PC-9 (cell line): ENCODE measurements at places on chromosomes 2 and 18. TPM values are rescaled to one million over a fixed set of nuclear protein-coding genes. Genes with fewer than 3 reads are reported as not detected.
A peak's percentile ranks its signal among the peaks of the same experiment; 100 is the strongest.

- H3K27me3 ChIP-seq = no peaks in the 10 kb centered on the region
- H3K4me1 ChIP-seq = peaks cover 19% of the 10 kb centered on the region
- DNase-seq = no peak
- H3K36me3 ChIP-seq = 0 out of 2 replicates have a peak, but pooled peaks cover under 1% of the 10 kb centered on the region
Measured at GRCh38 chr2:113755835-113756354, 547 bp downstream of the SLC35F5 start.

GRCh38 chr18:65750389-65751154, at the start of gene CDH7:
TSS of gene CDH7 (plus strand) at chr18:65751012. CDS start at chr18:65762843, 11,831 bp downstream.
- H3K36me3 ChIP-seq = no peaks in the 10 kb centered on the region
- DNase-seq = no peak
- no peaks in the 10 kb centered on the region for H3K4me1 ChIP-seq
- H3K27ac ChIP-seq = no peak within 1 kb of the TSS

- H3K4me1 ChIP-seq = no peaks in the 10 kb centered on the region
- H3K36me3 ChIP-seq = no peaks in the 10 kb centered on the region
- no peaks in the 10 kb centered on the region for H3K27me3 ChIP-seq
- H3K27ac ChIP-seq = no peak overlapping the region
Measured at GRCh38 chr2:129087133-129087813, 768.6 kb upstream of the HS6ST1 start.

DNA sequence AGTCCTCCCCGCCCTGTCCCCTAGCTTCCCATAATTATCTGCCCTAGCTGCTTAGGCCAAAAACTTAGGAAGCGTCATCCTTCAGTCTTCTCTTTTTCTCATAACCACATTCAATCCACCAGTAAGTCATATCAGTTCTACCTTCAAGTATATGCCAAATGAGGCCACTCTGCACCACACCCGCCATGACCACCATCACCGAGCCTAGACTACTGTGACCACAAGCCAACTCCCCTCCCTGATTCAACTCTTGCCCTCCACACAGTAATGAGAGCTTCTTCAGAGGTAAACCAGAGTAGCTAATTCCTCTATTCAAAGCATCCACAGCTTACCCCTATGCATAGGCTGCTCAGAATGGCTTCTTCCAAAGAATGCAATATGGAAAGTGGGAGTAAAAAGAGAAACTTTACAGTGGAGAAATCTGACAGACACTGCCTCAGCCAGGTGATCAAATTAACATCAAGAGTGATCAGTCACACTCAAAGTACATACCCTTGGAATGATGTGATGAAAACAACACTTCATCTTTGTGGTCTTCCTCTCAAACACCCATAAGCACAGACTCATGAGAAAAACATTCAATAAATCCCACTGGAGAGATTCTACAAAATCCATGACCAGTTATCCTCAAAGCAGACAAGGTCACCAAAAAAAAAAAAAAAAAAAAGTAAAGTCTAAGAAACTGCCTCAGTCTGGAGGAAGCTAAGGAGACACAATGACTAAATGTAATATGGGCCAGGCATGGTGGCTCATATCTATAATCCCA, 17.7 kb downstream of the MBOAT2 start:
- H3K27ac ChIP-seq = no peak overlapping the region
- peaks cover 15% of the 10 kb centered on the region; the same call in 1 of the 2 replicates for H3K4me1 ChIP-seq
- no peaks in the 10 kb centered on the region for H3K27me3 ChIP-seq
- DNase-seq = no peak
- H3K36me3 ChIP-seq = no peaks in the 10 kb centered on the region

DNA sequence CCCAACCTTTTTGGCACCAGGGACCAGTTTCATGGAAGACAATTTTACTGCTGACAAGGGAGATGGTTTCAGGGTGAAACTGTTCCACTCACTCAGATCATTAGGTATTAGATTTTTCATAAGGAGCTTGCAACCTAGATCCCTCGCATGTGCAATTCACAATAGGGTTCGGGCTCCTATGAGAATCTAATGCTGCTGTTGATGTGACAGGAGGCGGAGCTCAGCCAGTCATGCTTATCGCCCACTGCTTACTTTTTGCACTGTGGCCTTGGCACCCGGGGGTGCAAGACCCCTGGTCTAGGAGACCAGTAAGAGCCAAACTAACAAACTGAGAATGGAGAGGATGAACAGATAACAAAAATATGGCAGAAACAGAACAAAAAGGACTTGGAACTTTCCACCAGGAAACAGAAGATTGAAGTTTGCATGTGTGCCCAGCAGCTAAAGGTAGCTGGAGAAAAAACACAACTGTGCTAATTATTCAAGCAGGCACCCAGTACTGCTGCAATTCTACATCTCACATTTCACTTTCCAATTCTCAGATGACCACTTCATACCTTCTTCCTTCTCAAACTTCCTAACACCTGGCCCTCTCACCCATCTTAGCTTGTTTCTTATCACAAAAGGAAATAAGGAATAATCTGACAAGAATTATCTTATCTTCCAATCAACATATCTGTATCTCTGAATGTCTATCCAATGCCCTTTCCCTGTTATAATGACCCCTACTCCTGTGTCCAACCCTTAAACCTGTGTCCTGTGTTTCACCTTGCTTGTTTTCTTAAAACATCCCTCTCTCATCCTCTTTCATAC, 24.8 kb downstream of the SP3 start:
- H3K36me3 ChIP-seq = peaks cover 27% of the 10 kb centered on the region
- peaks cover 68% of the 10 kb centered on the region for H3K4me1 ChIP-seq
- no peak for DNase-seq
- H3K4me3 ChIP-seq = no peak overlapping the region
- peak overlapping the region; percentile 27 for H3K27ac ChIP-seq

- H3K27me3 ChIP-seq = no peaks in the 10 kb centered on the region
- H3K4me3 ChIP-seq = no peak overlapping the region
- no peak for DNase-seq
Measured at GRCh38 chr18:26909599-26910290, 44.2 kb upstream of the AQP4 start.

The DCDC2C gene
- total RNA-seq = not detected in 2 replicates
